ENCODE measurements at places on chromosomes 1 and 21.
A peak's percentile ranks its signal among the peaks of the same experiment; 100 is the strongest.

GRCh38 chr21:42105476-42106315 is 34.6 kb downstream of the UMODL1 start:
- H3K4me3 ChIP-seq = no peak overlapping the region
- H3K27ac ChIP-seq = no peak overlapping the region
- H3K36me3 ChIP-seq = no peaks in the 10 kb centered on the region

- no peaks in the 10 kb centered on the region for H3K27me3 ChIP-seq
- H3K4me3 ChIP-seq = no peak overlapping the region
- no peak overlapping the region for H3K27ac ChIP-seq
- no peak for DNase-seq
These were observed 87.9 kb upstream of the LMO4 start for GRCh38 chr1:87240661-87241285.

- H3K27me3 ChIP-seq = no peaks in the 10 kb centered on the region
- H3K27ac ChIP-seq = no peak overlapping the region
- no peak for DNase-seq
- H3K4me3 ChIP-seq = no peak overlapping the region
- no peaks in the 10 kb centered on the region for H3K36me3 ChIP-seq
- H3K4me1 ChIP-seq = no peaks in the 10 kb centered on the region
These were observed 118.3 kb upstream of the USP24 start for GRCh38 chr1:55333461-55333860.

GRCh38 chr1:244065960-244066388 is 14.9 kb downstream of the ZBTB18 start:
- no peak overlapping the region for H3K27ac ChIP-seq
- H3K27me3 ChIP-seq = no peaks in the 10 kb centered on the region
- H3K4me1 ChIP-seq = peaks cover 6% of the 10 kb centered on the region

- H3K36me3 ChIP-seq = peaks cover 17% of the 10 kb centered on the region
- no peaks in the 10 kb centered on the region for H3K4me1 ChIP-seq
- peak; percentile 100 for DNase-seq
- peak within 1 kb of the TSS; percentile 81 for H3K27ac ChIP-seq
These were observed at the start of gene GAS5 for GRCh38 chr1:173867753-173868265. Gene GAS5 (minus strand): TSS chr1:173867989.

DNA sequence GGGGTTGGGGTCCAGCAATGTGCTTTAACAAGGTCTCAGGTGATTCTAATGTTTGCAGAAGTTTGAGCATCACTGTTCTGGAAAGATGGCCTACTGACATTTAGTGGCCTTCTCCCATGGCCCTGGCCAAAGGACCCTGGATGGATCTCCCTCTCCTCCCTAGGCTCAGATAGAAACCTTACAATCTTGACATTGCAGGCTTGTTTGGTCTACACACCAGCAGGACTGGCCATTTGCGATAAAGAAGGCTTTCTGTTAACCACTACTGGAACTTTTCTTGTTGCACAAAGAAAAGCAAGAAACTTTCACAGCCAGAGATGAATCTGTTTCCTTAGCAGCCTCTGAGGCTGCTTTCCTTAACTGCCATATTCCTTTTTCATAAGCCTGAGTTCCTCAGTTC is 6.2 kb downstream of the DNALI1 start:
- H3K4me1 ChIP-seq = peaks cover 4% of the 10 kb centered on the region
- no peak for DNase-seq
- H3K36me3 ChIP-seq = peaks cover 44% of the 10 kb centered on the region
- no peak overlapping the region for H3K4me3 ChIP-seq
- H3K27ac ChIP-seq = no peak overlapping the region

GRCh38 chr1:68175621-68176398 is 56.5 kb downstream of the WLS start:
- peak overlapping the region; percentile 92 for H3K27ac ChIP-seq
- peaks cover 16% of the 10 kb centered on the region for H3K4me1 ChIP-seq

DNA sequence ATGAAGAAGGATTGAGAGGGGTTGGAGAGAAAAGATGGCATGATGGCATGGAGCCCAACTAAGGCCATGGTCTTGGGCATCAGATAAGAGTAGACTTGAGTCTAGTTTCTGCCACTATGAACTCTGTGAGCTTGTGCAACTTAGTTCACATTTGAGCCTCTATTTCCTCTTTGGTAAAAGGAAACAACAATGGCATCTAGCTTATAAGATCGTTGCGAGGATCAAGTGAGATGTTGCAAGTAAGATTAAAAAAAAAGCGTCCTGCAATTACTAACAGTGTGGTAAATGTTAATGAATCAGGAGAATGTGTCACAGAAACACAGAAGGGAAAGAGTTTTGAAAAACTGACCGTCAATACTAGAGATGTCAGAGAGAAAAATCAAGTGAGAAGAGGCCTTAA is 202.9 kb upstream of the FGGY start:
- no peaks in the 10 kb centered on the region for H3K36me3 ChIP-seq

GRCh38 chr1:177977141-177977540 is 7.3 kb upstream of the SEC16B start:
- H3K4me3 ChIP-seq = no peak overlapping the region
- DNase-seq = no peak
- peak overlapping the region; percentile 99 for H3K27ac ChIP-seq

- no peak overlapping the region for H3K4me3 ChIP-seq
- no peak overlapping the region for H3K27ac ChIP-seq
- H3K36me3 ChIP-seq = no peaks in the 10 kb centered on the region
- peak; percentile 53 for DNase-seq
These were observed 45.3 kb downstream of the HSF2BP start for GRCh38 chr21:43613755-43614638.

GRCh38 chr1:83746234-83746633 is 252.7 kb downstream of the TTLL7 start:
- no peaks in the 10 kb centered on the region for H3K4me1 ChIP-seq
- DNase-seq = no peak
- no peaks in the 10 kb centered on the region for H3K27me3 ChIP-seq
- no peak overlapping the region for H3K27ac ChIP-seq
- no peak overlapping the region for H3K4me3 ChIP-seq
- no peaks in the 10 kb centered on the region for H3K36me3 ChIP-seq

DNA sequence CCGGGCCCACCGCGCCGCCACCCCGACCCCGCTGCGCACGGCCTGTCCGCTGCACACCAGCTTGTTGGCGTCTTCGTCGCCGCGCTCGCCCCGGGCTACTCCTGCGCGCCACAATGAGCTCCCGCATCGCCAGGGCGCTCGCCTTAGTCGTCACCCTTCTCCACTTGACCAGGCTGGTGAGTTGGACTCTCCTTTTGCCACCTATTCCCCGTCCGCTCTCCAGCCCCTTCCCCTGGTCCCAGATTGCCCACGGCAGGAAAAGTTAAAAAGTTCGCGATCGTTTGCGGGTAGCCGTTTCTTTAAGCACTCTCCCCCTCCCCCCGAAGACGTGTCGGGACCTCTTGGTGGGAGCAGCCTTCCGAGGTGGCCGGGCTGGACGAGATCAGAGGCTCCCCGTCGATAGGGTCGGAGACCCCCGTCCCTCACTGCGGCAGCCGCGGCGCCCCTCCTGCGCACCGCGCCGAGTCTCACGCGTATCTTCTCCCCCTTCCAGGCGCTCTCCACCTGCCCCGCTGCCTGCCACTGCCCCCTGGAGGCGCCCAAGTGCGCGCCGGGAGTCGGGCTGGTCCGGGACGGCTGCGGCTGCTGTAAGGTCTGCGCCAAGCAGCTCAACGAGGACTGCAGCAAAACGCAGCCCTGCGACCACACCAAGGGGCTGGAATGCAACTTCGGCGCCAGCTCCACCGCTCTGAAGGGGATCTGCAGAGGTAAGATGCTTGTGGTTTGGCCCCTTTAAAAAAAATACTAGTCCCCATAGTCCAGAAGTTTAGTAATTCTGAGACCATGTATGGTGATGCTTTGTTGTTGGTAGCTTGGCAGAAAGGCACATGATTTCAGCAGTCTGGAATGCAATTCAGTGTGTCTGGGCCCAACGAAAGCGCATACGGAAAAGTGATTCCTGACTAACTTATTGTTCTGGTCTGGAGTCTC is 576 bp downstream of the CCN1 start:
- no peaks in the 10 kb centered on the region for H3K27me3 ChIP-seq
- peak overlapping the region; percentile 80 for H3K4me3 ChIP-seq

DNA sequence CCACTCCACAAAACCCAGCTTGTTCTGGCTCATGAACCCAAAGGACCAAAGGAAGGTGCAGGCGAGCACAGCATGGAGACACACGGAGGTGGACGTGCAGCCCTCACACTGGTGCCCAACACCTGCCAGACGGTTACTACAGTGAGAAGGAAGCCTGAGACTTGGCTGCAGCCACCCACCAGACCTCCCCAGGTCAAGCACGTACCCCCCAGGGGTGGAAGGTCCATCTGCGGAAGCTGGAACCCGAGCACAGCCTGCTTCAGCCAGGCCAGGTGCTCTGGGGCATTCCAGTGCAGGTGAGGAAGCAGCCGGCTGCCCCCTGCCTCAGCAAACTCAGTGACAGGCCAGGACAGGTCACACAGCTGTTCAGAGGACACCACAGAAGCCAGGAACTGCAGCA is 16.0 kb upstream of the LSS start:
- H3K27ac ChIP-seq = no peak overlapping the region
- no peaks in the 10 kb centered on the region for H3K27me3 ChIP-seq
- DNase-seq = no peak
- H3K36me3 ChIP-seq = peaks cover 55% of the 10 kb centered on the region
- no peak overlapping the region for H3K4me3 ChIP-seq

- H3K36me3 ChIP-seq = no peaks in the 10 kb centered on the region
- no peak overlapping the region for H3K27ac ChIP-seq
- H3K4me3 ChIP-seq = peak overlapping the region; percentile 24
- DNase-seq = no peak
- no peaks in the 10 kb centered on the region for H3K27me3 ChIP-seq
These were observed 64.1 kb upstream of the TMPRSS15 start for GRCh38 chr21:18467715-18468114.

DNA sequence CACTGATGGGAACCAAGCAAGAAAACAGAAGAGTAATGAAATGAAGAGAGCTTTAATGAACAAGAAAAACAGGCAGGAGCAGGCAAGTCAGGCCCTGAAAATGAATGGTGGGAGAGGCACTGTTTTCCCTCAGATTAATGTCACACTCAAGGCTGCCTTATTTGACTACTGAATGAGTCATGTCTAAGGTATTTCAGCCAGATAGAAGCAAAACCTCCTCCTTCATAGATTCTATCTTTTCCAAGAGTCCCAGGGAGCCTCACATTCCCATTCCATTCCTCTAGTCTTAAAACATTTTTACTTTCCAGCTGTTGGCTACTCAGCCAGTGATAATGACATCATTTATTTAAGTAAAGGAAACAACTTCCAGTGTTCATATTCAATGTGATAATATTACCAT is 228.4 kb upstream of the NRIP1 start:
- peak overlapping the region; percentile 86 for H3K27ac ChIP-seq
- H3K4me1 ChIP-seq = no peaks in the 10 kb centered on the region
- H3K4me3 ChIP-seq = no peak overlapping the region
- DNase-seq = peak; percentile 86

DNA sequence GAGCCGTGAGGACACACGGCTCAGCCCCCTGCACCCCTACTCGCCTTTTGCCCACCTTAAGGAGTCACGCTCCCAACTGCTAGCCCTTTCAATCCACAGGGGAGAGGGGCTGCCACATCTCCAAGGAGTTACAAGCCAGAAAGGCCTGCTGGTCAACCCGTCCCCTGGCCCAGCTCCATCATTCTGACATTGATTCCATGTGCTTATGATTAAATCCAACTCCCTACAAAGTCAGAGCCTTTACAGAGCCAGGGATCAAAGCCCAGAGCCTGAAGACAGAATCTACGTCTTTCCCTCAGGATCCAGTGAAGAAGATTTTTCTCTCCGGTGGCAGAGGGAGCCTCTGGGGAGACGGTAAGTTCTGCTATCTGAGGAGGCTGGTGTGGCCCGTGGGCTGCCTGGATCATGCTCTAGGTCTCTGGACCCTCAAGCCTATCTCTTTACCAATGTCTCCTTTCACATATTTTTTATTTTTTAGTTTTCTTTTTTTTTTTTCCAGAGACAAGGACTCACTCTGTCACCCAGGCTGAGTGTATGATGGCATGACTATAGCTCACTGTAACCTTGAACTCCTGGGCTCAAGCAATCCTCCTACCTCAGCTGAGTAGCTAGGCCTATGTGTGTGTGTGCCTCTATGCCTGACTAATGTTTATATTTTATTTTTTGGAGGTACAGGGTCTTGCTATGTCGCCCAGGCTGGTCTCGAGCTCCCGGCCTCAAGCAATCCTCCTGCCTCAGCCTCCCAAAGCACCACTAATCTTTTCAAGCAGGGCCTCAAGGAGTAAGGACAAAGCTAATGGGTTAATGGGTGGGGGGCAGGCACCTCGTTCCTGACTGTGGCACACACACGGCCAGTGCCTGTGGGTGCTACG is 61.3 kb downstream of the SLC66A1 start:
- no peak for DNase-seq
- peaks cover 72% of the 10 kb centered on the region for H3K36me3 ChIP-seq
- H3K27ac ChIP-seq = no peak overlapping the region
- no peaks in the 10 kb centered on the region for H3K4me1 ChIP-seq

GRCh38 chr21:37601027-37601426 is 234.5 kb downstream of the DYRK1A start:
- no peaks in the 10 kb centered on the region for H3K36me3 ChIP-seq
- H3K4me1 ChIP-seq = no peaks in the 10 kb centered on the region
- H3K27ac ChIP-seq = no peak overlapping the region
- no peak for DNase-seq
- no peak overlapping the region for H3K4me3 ChIP-seq

DNA sequence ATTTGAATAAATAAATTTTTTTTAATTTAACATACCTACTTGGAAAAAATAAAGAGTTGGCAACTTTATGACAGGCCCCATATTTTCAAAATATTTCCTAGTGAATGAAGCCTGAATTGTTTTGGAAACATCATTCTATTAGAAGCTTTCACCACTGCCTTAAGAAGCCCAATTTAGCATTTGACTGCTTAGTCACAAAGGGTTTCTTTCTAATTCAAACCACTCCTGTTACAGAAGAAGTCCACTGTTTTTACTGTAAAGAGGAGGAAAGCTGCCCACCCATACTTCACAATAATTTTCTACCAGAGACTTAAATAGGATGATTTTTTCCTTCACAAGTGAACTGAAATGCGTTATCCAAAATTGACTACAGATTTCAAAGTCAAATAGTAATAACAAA is 534.6 kb upstream of the PTBP2 start:
- DNase-seq = no peak
- H3K36me3 ChIP-seq = no peaks in the 10 kb centered on the region
- H3K27me3 ChIP-seq = no peaks in the 10 kb centered on the region
- H3K27ac ChIP-seq = no peak overlapping the region
- H3K4me1 ChIP-seq = no peaks in the 10 kb centered on the region

DNA sequence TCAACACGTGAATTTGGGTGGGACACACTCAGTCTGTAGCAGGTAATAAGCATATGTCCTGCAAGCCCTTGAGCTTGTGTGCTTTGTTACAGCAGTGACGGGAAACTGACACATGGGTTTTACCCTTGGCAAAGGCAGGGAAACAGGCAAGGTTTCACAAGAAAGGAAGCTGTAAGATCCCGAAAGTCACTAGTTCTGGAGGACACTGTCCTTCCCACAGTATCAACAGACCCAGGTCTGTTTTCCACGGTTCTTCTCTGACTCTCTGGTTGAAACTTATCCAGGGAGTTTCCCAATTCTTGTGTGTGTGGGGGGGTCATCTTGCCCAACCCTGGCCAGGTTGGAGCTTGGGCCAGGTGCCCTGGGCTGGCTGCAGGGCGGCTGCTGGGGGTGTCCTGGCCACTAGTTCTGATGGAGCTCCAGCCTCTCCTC is 29.3 kb upstream of the ZBTB21 start:
- H3K36me3 ChIP-seq = no peaks in the 10 kb centered on the region
- no peaks in the 10 kb centered on the region for H3K27me3 ChIP-seq
- peaks cover 29% of the 10 kb centered on the region for H3K4me1 ChIP-seq
- peak overlapping the region; percentile 88 for H3K27ac ChIP-seq
- H3K4me3 ChIP-seq = peak overlapping the region; percentile 51
